ENCODE measurements at places on chromosomes 3 and 15. TPM values are rescaled to one million over a fixed set of nuclear protein-coding genes. Genes with fewer than 3 reads are reported as not detected.

The SUSD5 gene
- polyA plus RNA-seq = 1.1 TPM

The ACKR4 gene
- polyA plus RNA-seq = 1.5 TPM

The GREM1 gene
- 0.67 TPM for polyA plus RNA-seq

The ADAMTS9 gene
- polyA plus RNA-seq = 80.6 TPM

The SMCO1 gene
- 1.2 TPM for polyA plus RNA-seq

The TMC3 gene
- 0.17 TPM for polyA plus RNA-seq

The THPO gene
- 1.6 TPM for polyA plus RNA-seq

The NRG4 gene
- polyA plus RNA-seq = 0.57 TPM

The MLF1 gene
- polyA plus RNA-seq = 53.0 TPM

Measured in muscle of back (tissue), 13 donors.